ENCODE measurements at places on chromosomes 1 and 21.

- DNase-seq, result no peak
Measured at GRCh38 chr1:30197639-30198450, 525.5 kb downstream of the MATN1 start.

- DNase-seq, result no peak
Measured at GRCh38 chr1:10663678-10664035, 132.8 kb downstream of the CASZ1 start.

GRCh38 chr1:167756730-167757405 is 35.1 kb downstream of the MPZL1 start:
- DNase-seq, result no peak

DNA sequence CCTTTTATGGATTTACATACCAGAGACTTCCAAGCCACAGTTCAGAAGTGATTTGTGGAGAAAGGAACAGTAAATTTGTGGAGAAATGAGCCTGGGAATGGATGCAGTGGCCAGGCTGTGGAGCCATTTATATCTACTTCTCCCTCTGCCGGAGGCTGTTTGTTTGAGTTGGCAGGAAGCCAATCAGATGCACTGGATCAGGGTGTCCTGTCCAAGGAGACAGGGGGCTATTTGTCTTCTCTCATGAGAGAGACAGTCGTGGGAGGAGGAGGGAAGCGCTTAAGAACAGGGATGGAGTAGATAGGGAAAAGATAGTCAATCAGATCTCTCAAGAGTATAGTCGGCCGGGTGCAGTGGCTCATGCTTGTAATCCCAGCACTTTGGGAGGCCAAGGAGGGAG is 2.8 kb upstream of the HAPLN2 start:
- no peak for DNase-seq

- no peak for DNase-seq
Measured at GRCh38 chr21:29157080-29157479, 26.6 kb downstream of the MAP3K7CL start.
